ENCODE measurements at places on chromosomes 5 and 9.
A peak's percentile ranks its signal among the peaks of the same experiment; 100 is the strongest.

- H3K27me3 ChIP-seq = peaks cover 69% of the 10 kb centered on the region
- H3K4me3 ChIP-seq = no peak overlapping the region
- H3K36me3 ChIP-seq = no peaks in the 10 kb centered on the region
- no peak overlapping the region for H3K27ac ChIP-seq
Observed at GRCh38 chr5:73441378-73441777, 7.2 kb downstream of the FOXD1 start.

DNA sequence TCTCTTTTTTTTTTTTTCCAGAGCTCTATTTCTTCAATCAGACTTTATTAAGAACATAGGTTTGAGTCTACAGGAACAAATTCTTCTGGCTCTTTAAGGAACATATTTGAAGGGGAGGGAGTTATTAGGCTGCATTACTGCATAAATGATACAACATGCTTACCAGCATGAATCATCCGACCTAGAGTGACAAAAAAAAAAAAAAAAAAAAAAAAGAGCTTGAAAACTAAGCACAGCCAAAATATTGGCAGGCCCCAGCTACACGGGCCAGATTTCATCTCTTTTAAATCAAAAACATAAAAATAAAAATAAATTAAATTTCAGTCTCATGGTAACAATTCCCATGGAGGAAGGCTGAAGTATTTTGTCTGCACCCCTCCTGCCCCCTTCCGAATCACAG is 26.3 kb downstream of the MSX2 start:
- no peak overlapping the region for H3K27ac ChIP-seq
- peak overlapping the region; percentile 30 for H3K4me3 ChIP-seq
- peaks cover 77% of the 10 kb centered on the region for H3K27me3 ChIP-seq
- DNase-seq = no peak
- H3K4me1 ChIP-seq = peaks cover 11% of the 10 kb centered on the region

GRCh38 chr5:177601577-177602457 is 1.9 kb downstream of the B4GALT7 start:
- peaks cover 26% of the 10 kb centered on the region for H3K4me1 ChIP-seq
- H3K36me3 ChIP-seq = no peaks in the 10 kb centered on the region
- no peaks in the 10 kb centered on the region for H3K27me3 ChIP-seq
- DNase-seq = no peak
- no peak overlapping the region for H3K4me3 ChIP-seq

- H3K4me1 ChIP-seq = peaks cover 73% of the 10 kb centered on the region
- H3K36me3 ChIP-seq = peaks cover 3% of the 10 kb centered on the region
Observed at GRCh38 chr9:34651876-34652601, at the start of gene IL11RA. TSS of gene IL11RA (plus strand) at chr9:34652185. CDS start at chr9:34655218, 3,033 bp downstream.

GRCh38 chr5:39016587-39017275 is 57.5 kb downstream of the RICTOR start:
- H3K4me3 ChIP-seq = no peak overlapping the region
- H3K27ac ChIP-seq = peak overlapping the region; percentile 42
- H3K36me3 ChIP-seq = no peaks in the 10 kb centered on the region

DNA sequence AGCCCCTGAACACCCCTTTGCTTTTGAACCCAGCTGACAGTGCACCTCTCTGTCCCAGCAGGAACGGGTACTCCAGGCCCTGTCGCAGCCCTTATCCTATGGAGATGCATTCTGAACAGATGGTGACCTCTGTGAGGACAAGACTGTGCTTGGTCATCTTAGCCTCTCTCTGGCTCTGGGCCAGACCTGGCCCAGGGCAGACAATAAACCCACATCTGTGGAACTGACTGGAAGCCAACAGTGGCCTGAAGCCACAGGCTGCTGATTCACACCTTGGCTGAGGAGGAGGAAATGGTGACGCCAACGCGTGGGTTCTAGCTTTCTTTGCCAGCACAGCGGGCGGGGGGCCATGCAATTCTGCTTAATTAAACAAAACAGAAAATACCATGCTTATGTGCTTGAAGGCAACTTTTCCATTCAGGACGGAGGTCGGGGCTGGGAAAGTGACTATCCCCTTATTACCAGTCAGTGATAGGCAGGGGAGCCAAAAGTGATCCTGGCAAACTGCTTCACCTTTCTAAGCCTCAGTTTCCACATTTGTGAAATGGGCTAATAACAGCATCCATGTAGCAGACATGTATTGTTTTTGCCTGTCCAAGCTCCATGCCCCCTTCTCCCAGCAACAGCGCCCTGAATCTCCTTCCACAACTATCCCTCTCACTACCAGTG is 10.8 kb downstream of the SH3PXD2B start:
- H3K4me3 ChIP-seq = no peak overlapping the region
- no peaks in the 10 kb centered on the region for H3K36me3 ChIP-seq
- DNase-seq = no peak
- H3K4me1 ChIP-seq = peaks cover 28% of the 10 kb centered on the region

DNA sequence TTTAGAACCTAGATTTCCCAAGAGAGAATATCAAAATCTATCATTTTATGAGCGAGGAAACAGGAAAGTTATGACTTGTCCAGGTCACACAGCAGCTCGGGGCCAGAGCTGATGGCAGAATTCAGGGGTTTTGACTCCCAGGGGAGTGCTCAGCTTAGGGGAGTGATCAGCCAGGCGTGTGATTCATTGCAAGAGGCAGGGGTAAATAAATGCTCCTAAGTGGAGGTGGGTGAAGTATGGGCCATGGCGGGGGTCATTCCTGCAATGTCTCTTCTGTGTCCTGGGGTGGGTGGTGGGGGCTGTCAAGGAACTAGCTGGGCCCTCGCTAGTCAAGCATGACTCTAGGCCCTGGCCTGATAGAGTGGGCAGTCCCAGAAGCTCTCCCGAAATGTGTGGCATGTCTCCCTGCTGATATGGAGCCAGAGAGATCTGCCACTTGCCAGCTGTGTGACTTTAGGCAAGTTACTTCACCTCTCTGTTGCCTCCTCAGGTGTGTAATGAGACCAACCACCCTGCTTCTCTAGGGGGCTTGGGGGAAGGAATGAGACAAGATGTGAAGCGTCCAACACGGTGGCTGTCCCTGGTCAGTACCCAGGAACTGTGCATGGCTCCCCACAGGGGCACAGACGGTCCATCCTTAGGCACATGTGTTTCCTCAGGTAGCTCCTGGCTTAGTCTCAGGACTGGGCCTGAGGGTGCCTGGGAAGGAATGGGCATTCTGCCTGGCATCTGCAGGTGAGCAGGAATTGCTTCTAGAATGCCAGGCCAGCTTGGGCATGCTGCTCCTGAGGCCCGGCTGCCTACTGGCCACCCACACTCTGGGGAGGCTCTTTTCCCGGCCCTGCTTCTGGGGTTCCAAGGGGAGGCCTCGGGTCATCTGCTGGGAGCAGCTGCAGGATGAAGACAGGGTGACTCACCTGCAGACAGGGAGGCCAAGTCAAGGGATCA is 36.5 kb upstream of the SH3PXD2B start:
- no peaks in the 10 kb centered on the region for H3K36me3 ChIP-seq
- no peak for DNase-seq
- H3K27ac ChIP-seq = no peak overlapping the region
- no peak overlapping the region for H3K4me3 ChIP-seq
- H3K4me1 ChIP-seq = peaks cover 9% of the 10 kb centered on the region

GRCh38 chr9:14018081-14018480 is 295.9 kb downstream of the NFIB start:
- H3K27me3 ChIP-seq = no peaks in the 10 kb centered on the region
- no peaks in the 10 kb centered on the region for H3K4me1 ChIP-seq
- H3K27ac ChIP-seq = no peak overlapping the region

- H3K36me3 ChIP-seq = no peaks in the 10 kb centered on the region
- peak overlapping the region; percentile 47 for H3K27ac ChIP-seq
- no peaks in the 10 kb centered on the region for H3K27me3 ChIP-seq
- H3K4me1 ChIP-seq = peaks cover 15% of the 10 kb centered on the region
Observed at GRCh38 chr5:93532370-93532769, 48.6 kb downstream of the NR2F1-AS1 start.

- H3K36me3 ChIP-seq = no peaks in the 10 kb centered on the region
- no peaks in the 10 kb centered on the region for H3K4me1 ChIP-seq
- H3K27ac ChIP-seq = peak overlapping the region; percentile 44
- H3K4me3 ChIP-seq = no peak overlapping the region
- no peak for DNase-seq
- H3K27me3 ChIP-seq = peaks cover 57% of the 10 kb centered on the region
Observed at GRCh38 chr9:91943478-91944470, 6.3 kb downstream of the ROR2 start.

GRCh38 chr5:167346461-167346860 is 945.0 kb upstream of the WWC1 start:
- no peaks in the 10 kb centered on the region for H3K36me3 ChIP-seq
- no peaks in the 10 kb centered on the region for H3K4me1 ChIP-seq
- no peak overlapping the region for H3K4me3 ChIP-seq
- no peak overlapping the region for H3K27ac ChIP-seq
- no peak for DNase-seq
- H3K27me3 ChIP-seq = no peaks in the 10 kb centered on the region

- H3K27ac ChIP-seq = no peak overlapping the region
- no peaks in the 10 kb centered on the region for H3K36me3 ChIP-seq
- no peak overlapping the region for H3K4me3 ChIP-seq
Observed at GRCh38 chr5:176625966-176626875, 4.1 kb downstream of the SNCB start.

DNA sequence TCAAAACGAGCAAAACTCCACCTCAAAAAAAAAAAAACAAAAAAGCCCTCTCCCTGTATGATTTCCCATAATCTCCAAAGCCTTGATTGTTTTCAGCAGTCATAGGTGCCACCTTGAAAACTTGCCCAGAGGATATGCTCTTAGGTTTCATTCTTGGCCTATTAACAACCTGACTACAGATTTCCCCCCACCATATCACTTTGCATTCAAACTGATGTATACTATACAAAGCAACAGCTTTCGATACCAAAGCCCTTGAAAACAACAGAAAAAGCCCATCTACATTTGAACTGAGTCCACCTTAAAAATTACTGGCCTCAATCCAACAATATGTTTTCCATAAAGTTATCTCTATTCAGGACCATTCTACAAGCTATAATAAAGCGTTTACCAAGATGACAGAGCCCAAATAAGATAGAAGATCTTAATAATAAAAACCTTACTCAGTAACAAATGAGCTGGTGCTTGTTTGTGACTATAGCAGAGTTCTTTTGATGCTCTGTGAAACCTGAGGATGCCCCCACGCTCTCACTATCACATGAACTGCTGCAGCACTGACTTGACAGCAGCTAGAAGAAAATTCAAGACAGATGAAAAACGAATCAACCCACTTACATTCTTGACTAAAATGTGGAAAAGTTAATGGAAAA is 44.4 kb downstream of the FNBP1 start:
- H3K4me3 ChIP-seq = no peak overlapping the region
- no peak for DNase-seq
- H3K27ac ChIP-seq = peak overlapping the region; percentile 48
- H3K4me1 ChIP-seq = peaks cover 17% of the 10 kb centered on the region
- no peaks in the 10 kb centered on the region for H3K27me3 ChIP-seq

DNA sequence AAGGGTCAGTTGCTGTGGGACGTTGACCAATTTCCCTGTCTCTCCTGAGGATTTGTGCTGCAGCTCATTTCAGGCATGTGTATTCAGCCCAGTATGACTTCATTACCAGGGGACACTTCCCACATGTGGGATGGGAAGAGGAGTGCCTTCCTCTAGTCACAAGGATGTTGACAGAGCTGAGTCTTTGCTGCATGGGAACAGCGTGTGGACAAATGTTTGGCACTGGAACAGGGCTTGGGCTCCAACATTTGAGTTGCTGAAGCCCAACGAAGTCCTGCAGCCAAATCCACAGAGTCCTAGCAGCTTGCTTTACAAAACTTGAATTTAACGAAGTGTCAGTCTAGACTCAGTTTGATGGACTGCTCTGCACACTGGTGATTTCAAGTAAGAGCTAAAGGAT is 283.2 kb downstream of the SH3GL2 start:
- H3K27me3 ChIP-seq = no peaks in the 10 kb centered on the region

GRCh38 chr5:72525816-72526215 is 18.6 kb upstream of the ZNF366 start:
- no peak for DNase-seq
- no peaks in the 10 kb centered on the region for H3K36me3 ChIP-seq
- H3K4me3 ChIP-seq = no peak overlapping the region
- H3K4me1 ChIP-seq = no peaks in the 10 kb centered on the region
- H3K27me3 ChIP-seq = no peaks in the 10 kb centered on the region
- H3K27ac ChIP-seq = no peak overlapping the region

- no peaks in the 10 kb centered on the region for H3K4me1 ChIP-seq
- H3K27ac ChIP-seq = no peak overlapping the region
- no peaks in the 10 kb centered on the region for H3K27me3 ChIP-seq
- DNase-seq = no peak
- H3K4me3 ChIP-seq = no peak overlapping the region
- H3K36me3 ChIP-seq = no peaks in the 10 kb centered on the region
Observed at GRCh38 chr5:69468631-69469030, 24.0 kb upstream of the OCLN start.

GRCh38 chr5:111411301-111411700 is 101.0 kb downstream of the STARD4 start:
- H3K36me3 ChIP-seq = no peaks in the 10 kb centered on the region
- H3K4me1 ChIP-seq = no peaks in the 10 kb centered on the region
- H3K27me3 ChIP-seq = no peaks in the 10 kb centered on the region
- no peak for DNase-seq

- no peak overlapping the region for H3K27ac ChIP-seq
- no peaks in the 10 kb centered on the region for H3K36me3 ChIP-seq
- no peak overlapping the region for H3K4me3 ChIP-seq
Observed at GRCh38 chr5:125140220-125140619, 393.8 kb upstream of the ZNF608 start.

DNA sequence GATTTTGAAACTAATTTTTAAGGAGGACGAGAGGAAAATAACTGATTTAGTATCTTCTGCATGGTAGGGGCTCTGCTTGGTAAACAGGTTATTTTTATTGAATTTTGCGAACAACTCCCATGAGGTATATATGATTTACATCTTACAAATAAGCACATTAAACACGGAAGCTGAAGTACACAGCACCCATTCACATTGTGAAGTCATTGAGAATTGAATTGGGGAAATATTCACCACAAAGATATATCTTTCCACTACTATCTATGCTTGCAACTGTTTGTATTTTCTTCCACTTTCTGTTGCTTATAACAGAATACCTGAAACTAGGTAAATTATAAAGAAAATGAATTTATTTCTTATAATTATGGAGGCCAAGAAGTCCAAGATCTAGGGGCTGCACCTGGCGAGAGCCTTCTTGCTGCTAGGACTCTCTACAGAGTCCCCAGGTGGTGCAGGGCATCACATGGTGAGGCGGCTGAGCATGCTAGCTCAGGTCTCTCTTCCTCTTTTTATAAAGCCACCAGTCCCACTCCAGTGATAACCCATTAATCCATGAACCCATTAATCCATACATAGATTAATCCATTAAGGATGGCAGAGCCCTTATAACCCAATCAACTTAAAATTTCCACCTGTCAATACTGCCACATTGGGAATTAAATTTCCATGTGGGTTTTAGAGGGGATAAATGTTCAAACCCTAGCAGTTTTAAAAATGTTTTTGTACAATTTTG is 79.0 kb upstream of the ZNF608 start:
- H3K4me1 ChIP-seq = no peaks in the 10 kb centered on the region
- H3K27me3 ChIP-seq = no peaks in the 10 kb centered on the region
- no peak overlapping the region for H3K4me3 ChIP-seq
- no peak overlapping the region for H3K27ac ChIP-seq

DNA sequence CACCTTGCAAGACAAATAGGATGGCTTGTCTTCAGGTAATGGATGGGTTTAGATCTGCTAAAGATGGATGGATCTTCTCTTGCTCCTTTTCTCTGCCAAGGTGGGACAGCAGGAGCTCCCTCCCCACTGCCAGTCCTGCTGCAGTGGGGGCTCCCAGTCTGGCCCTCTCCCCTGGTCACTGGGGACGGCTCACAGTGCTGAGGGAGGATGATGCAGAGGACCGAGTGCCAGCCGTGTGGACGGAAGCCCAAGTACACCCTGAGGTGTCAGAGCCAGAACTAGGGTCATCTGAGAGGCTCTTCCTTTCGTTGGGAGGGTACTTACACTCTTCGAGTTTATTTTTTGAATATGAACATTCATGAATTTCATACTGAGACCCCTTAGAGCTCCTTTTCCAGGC is 5.7 kb downstream of the CCDC69 start:
- no peaks in the 10 kb centered on the region for H3K36me3 ChIP-seq
- H3K4me1 ChIP-seq = peaks cover 96% of the 10 kb centered on the region
- no peak overlapping the region for H3K4me3 ChIP-seq
- H3K27ac ChIP-seq = peak overlapping the region; percentile 75
- DNase-seq = no peak
- H3K27me3 ChIP-seq = no peaks in the 10 kb centered on the region
